Omental fat pad (tissue), 4 donors: ENCODE measurements at places on chromosomes 2 and 18.

- no peak for DNase-seq
Measured at GRCh38 chr2:176843208-176843607, 369.4 kb upstream of the HNRNPA3 start.

DNA sequence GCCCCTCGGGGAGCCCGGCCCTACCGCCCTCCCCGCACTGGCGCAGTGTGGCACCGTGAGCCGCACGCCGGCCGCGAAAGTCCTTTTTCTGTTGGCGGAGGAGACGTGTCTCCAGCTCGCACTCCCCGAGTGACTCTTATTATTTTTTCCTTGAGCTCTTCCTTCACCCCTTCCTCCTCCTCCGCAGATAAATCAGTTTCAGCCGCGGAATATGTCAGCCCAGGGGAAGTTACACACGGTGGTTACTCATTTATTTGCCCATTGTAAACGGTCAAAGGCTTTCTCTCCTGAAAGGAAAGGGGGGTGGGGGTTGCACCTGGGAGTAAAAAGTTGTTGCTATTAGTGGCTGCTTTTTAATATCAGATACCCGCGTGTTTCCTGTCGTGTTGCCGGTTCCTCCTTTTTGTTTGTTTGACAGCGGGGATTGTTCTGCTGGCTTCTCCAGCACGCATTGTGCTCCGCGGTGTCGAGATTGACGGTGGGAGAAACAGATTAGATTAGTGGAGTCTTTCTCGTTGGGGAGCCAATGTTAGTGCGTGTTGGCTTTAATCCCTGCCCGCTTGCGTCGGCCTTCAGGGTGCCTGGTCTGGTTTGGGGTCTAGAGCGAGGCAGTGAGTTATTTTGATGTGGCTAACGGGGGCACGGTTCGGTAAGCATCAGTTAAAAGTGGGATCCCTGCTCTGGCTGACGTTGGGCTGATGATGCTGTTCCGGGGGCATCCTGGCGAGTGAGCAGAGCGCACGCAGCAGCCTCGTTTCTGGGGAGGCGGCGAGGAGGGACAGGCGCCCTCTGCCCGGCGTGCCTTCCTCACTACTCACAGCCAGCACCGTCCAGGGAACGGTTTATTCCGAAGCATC is 1.6 kb downstream of the CRIM1 start:
- DNase-seq = no peak

DNA sequence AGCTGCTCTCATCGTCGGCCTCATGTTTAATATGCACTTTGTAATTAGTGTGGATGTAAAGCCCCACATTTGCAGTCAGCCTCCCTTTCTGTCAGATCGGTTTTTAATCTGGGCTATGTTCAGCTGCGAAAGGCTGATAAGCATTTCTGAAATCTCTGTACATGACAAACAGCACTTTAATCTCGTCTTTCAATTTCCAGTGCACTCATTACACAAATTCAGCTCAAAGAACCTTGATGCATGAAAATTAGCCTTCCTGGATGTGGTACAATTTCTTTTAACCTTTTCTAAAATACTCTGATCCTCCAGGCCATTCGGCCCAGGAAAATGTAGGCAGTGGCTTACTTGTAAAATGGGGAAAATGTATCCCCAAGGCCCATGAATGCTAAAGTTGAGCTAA is 265.1 kb downstream of the RND3 start:
- DNase-seq = no peak

- DNase-seq = no peak
Measured at GRCh38 chr18:6399776-6400175, 14.9 kb downstream of the L3MBTL4 start.

- DNase-seq = no peak
Measured at GRCh38 chr2:191797500-191797899, 49.4 kb downstream of the CAVIN2 start.

GRCh38 chr18:79400591-79401381 is 5.1 kb downstream of the NFATC1 start:
- no peak for DNase-seq

DNA sequence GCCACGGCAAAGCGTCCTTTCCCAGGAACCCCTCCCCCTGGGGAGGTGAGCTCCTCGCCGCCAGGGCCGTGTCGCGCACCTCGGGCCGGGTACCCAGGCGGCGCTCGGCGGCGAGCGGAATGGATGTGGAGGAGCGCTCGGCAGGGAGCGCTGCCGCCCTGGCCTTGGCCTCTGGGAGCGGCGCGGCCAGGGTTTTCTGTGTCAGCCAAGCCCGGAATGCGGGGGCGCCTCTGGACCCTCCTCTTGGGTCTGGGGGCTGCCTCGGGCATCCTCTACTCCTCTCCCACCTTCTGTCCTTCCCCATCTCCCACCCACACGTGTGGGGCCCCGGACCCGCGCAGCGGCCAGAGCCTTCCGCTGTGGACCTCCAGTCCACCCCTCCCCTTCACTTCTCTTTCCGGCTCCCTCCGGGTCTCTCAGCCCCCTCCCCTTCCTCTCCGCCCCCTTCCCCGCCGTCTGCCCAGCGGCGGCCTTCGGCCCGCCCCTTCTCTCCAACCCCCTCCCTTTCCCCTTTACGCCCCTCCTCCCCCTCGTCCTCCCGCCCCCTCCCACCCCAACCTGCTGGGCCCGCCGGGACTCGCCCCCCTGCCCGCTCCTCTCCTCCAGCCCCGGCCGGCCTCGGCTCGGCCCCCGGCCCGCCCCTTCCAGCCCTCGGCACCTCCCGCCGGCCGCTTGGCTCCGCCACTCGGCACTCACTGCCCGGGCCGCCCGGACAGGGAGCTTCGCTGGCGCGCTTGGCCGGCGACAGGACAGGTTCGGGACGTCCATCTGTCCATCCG is at the start of gene MERTK:
MERTK (plus strand) TSS at position 684 of the 779 bp plus-strand sequence. CDS start 129 bp downstream, outside the sequence.
- peak; percentile 40 for DNase-seq

DNA sequence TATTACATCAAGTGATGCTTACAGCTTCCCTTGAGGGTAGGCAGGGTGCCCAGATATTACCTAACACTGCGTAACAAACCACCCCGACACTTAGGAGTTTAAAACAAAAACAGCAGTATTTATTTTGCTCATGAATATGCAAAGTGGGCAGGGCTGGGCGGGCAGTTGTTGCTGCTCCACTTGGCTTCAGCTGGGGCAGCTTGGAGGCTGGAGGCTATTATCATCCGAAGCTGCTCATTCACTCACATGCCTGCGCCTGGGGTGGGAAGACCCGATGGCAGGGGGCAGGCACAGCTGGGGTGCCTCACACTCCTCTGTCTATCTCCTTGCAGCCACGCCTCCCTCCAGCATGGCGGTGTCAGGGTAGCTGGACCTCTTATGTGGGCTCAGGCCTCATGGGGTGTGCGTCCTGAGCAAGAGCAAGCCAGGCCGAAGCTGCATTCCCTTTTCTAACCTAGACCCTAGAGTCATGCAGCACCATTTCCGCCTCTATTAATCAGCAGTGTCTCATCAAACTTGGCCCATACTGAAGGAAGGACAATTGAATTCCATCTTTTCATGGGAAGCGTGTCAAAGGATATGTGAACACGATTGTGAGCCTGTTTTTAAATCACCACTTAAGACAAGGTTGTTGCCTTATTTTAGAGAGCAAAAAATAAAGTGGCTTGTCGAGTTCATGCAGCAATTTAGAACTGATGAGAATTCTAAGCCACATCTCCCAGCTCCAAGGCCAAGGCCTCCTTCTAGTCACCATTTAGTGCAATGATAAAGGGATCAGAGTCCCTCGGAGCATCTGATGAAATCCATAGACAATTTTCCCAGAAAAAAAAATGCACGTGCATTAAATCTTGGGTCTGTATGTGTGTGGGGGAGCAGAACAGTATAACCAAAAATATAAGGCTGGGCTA is 54.9 kb downstream of the SDC1 start:
- no peak for DNase-seq

GRCh38 chr2:10654069-10654468 is 35.7 kb downstream of the NOL10 start:
- DNase-seq = no peak

DNA sequence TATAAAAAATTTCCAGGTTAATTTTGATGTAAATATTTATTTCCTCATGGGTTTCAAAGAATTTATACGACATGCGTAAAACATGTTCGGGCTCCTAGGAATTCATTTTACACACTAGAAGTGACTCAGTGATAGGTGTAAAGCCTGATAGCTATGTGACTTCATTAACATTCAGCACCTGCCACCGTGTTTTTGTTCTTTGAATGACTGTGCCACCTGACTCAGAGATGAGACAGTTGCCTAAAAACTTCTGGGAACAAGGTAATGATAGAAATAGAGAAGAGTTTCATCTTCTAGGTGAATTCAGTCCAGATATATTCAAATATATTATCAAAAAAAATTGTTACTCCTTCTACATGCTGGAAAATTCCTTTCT is 10.0 kb downstream of the IL1R2 start:
- no peak for DNase-seq
